Natural killer cell treated with Interleukin-12 subunit alpha and Interleukin-12 subunit beta and Interleukin-15 and Interleukin-18, amount 100 ng/mL, for 72 hours (primary cell): ENCODE measurements at places on chromosomes 1 and 21.
A peak's percentile ranks its signal among the peaks of the same experiment; 100 is the strongest.

- DNase-seq: no peak
Observed at GRCh38 chr1:64894438-64895196, 71.7 kb downstream of the JAK1 start.

GRCh38 chr1:51473331-51474115, 45.5 kb downstream of the EPS15 start:
- DNase-seq: no peak

GRCh38 chr21:25607151-25608043, at the start of gene MRPL39:
Gene MRPL39, minus strand, starts transcription at chr21:25607481. Its CDS starts 6 bp downstream, at chr21:25607475.
- DNase-seq: peak; percentile 88

- DNase-seq: no peak
Observed at GRCh38 chr1:157819215-157819614, 705 bp downstream of the FCRL1 start.

- DNase-seq: no peak
Observed at GRCh38 chr1:226986496-226987178, 46.5 kb downstream of the COQ8A start.

DNA sequence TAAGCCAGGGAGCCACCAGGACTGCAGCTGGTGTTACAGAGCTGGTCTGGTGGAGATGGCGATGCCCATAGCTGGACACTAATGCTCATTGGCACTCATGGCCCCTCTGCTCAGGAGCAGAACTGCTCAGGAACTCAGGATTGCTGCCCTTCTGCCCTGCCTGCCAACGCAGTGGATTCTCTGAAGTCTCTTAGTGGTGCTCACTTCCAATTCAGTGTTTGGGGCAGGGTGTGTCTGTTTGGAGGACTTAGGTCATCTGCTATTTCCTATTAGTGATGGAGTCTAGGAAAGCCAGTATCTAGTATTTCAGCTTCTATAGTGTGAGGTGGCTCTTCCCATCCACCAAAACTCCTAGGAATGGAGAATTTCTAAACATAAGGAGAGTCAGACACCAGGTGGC, 29.1 kb downstream of the S100A10 start:
- DNase-seq: no peak

- DNase-seq: no peak
Observed at GRCh38 chr1:185861630-185862029, 127.4 kb downstream of the HMCN1 start.

DNA sequence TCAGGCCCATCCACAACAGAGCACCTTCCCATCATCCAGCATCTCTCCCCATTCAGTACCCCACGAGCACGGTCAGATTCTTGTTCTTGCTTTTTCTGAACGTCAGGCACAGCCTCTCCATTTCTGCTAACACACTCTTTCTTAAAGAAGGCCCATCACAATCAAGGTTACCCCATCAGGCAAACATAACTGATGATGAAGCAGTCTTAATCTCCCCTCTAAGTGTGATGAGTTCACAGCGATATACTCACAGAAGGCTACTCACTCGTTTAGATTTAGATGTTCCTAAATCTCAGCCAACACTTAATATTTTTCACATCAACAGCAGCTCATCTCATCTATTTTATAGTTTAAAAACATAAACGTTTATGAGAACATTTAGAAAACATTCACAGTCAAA, 75.6 kb downstream of the ADSS2 start:
- DNase-seq: no peak

DNA sequence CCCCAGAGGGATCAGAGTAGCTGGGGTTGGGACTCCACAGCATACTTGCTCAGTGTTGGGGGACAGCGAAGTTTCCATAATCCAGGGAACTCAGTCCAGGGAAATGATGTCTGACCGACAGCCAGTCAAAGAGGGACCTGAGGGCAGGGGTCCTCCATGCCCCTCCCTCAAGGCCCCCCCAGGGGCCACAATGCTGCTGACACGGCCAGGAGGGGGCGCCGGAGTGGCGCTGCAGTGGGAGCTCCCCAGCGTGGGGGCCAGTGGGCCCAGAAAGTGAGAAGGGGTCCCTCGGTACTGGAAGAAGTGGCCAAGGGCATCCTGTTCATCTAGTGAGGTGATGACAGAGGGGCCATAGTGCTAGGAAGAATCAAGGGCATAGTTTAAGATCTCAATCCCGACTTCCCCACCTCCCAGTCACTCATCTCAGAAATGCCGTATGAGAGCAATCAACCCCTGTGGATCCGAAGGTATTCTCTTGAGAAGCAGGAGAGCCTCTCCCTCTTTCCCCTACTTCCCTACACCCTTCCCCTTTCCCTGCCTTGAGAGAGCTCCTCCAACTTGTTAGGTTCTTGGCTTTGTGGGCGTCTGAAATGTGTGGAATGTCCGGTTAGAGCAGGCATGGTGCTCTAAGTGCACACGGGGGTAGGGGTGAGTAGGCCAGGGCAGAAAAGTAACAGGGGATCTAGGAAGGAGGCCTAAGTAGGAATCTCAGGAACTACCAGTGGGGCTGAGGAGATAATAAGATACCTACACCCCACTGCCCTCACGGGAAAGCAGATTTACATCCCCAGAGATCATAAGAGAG, 4.1 kb downstream of the NUDT17 start:
- no peak for DNase-seq

GRCh38 chr1:230861489-230861888, 6.8 kb downstream of the C1orf198 start:
- no peak for DNase-seq

GRCh38 chr1:89085781-89086180, 20.8 kb upstream of the GBP1 start:
- DNase-seq: no peak

DNA sequence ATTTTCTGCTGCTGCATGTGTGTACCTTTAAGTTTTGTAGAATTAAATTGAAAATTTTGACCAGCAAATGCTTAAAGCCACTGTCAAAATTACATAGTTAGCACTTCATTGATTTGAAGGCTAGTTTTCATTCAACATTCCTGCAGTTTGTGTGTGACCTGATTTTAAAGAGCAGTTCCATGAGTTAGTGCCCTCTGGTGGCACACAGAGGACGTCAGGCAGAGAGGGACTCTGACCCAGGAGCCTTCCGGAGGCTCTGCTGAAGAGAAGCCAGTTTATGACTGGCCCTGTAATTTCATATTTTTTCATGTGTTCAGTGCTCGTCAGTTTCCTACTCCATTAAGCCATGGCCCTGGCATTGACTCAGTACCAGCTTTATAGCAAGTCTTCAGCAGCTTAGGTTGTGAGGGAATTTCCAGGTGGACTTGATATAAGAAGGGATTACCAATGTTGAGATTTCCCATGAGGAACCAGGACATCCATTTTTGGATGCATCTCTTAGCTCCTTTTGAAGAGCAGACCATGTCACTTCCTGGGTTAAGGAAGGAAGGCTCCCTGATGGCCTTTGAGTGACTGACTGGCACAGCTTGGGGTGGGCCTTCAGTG, 104.7 kb downstream of the CAMTA1 start:
- DNase-seq: no peak

DNA sequence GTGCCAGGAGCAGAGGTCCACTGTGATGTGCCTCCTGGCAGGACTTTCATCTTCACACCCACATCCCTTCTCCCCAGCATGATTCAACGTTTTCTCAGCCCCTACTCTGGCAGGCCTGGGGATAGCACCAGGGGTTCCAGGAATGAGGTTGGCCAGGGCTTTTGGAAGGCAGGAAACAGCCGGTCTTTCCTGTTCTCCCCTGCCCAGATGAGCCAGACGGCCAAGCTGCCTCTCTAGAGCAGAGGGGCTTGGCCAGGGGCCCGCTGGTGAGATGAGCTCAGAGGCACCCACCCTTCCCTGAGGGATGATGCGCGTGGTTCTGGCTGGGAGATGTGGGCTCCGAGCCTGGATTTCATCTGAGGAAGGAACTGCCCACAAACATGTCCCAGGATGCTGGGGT, 4.3 kb upstream of the MFAP2 start:
- no peak for DNase-seq

DNA sequence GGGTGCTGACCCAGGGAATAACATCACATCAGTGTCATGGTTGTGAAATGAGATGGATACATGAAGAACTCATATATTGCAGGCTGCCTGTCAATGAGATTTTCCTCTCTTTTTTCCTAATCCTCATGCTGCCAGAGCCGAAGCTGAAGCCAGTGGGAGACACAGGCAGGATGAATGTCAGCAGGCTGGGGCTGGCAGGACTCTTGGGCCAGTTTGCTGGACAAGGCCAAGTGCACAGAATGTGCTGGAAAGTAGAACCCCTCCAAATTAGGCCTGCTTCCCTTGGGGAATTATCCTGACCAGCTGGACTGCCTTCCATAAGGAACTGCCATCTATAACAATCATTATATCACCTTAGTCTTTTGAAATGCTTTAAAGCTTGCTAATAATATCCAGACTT, 31.4 kb downstream of the SLC44A3 start:
- no peak for DNase-seq

DNA sequence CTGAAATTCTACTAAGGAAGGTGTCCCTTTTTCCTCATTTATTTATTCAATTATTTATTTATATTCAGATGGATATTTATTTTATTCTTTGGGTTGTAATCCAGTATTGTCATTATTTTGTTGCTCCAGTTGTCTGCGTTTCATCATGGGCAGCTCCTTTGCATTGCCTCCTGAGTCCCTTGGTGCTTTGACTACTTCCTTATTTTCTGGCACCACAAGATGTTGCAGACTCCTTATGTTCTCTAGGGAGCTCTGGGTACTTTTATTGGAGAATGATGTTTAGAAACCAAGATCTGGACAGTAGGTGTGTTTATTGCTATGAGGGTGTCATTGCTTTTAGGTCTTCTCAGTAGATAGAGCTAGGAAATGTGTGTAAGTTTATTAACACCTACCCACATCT, 59.9 kb upstream of the ERRFI1 start:
- DNase-seq: no peak
